Epithelial cell of proximal tubule (primary cell): ENCODE measurements at places on chromosomes 6 and 20. TPM values are rescaled to one million over a fixed set of nuclear protein-coding genes. Genes with fewer than 3 reads are reported as not detected.

The C20orf144 gene
- not detected in 2 replicates for total RNA-seq

DNA sequence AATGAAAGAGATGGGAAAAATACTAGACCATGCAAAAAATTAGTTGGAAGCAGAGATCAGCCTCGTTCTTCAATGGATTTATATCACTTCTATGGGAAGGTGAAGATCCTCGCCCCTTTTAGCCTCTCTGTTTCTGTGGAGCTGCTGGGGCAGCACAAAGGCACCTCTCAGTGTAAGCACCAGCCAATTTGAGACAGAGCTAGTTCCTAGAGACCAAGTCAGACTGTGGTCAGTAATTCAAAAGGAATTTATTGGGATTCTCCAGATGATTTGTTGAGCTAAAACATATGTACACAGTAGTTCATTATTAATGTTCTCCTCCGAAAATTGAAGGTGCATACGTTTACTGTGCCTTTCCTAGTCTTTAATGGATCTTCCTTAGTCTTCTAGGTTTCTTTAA is 42.4 kb downstream of the SCGN start:
- no peak for DNase-seq

DNA sequence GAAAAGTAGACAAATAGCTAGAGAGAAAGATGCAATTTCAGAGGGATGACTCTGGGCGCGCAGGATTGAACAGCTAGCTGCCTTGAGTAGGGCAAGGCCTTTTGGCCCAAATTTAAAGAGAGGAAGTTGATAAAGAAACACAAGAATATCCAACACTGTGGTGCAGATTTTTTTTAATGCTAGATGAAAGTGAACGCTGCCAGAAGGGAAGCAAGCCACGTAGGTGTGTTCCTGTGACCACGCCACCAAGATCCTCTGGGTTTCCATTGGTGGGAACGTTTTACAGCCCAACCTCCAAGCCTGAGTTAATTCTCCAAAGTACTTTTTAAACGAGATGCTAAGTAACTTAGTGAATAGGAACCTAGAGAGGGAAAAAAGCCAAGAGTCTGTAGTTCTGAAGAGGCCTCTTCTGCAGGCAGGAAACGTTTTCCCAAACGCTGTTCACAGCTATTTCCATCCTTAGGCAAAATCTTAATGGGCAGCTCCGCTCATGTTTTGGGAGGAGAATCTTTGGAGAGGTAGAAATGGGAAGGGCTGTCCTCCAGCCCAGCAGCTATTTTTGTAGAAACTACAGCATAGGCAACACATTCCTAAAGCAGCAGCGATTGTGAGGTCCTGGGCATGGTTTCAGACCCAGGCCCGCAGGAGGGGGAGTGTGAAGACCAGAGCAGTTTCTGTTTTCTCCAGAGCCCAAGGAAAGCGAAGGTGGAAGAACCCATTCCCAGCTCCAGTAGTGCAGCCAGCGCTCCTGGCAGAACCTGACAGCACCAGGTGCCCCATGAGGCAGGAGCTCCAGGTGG is 8.2 kb downstream of the LY86 start:
- DNase-seq, result no peak

GRCh38 chr6:131399433-131399832 is 173.6 kb upstream of the ARG1 start:
- no peak for DNase-seq

GRCh38 chr20:24993337-24994185 is 1.0 kb upstream of the APMAP start:
- DNase-seq, result no peak

DNA sequence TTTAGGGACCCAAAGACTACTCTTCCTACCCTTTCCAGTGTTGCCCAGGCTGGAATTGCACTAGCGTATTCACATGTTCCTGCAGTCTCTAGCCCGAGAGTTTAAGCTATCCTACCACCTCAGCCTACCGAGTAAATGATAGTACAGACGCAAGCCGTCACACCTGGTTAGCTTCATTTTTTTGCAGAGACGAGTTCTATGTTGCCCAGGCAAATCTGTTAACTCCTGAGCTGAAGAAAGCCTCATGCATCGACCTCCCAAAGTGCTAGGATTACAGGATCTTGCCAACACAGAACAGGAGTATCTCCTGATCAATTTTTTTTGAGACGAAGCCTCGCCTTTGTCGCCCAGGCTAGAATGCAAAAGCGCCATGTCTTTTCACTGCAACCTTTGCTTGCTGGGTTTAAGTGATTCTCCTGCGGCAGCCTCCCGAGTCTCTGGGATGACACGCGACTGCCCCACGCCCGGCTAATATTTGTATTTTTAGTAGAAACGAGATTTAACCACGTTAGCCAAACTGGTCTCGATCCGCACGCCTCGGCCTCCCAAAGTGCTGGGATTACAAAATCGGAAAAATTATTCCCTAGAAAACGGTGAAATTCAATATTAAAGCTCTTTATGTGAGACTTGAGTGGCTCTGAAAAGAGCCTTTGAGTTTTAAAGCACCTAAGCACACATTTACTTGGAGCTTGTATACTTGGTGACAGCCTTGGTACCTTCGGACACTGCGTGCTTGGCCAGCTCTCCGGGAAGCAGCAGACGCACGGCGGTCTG is 128.5 kb downstream of the HFE start:
- DNase-seq, result no peak

DNA sequence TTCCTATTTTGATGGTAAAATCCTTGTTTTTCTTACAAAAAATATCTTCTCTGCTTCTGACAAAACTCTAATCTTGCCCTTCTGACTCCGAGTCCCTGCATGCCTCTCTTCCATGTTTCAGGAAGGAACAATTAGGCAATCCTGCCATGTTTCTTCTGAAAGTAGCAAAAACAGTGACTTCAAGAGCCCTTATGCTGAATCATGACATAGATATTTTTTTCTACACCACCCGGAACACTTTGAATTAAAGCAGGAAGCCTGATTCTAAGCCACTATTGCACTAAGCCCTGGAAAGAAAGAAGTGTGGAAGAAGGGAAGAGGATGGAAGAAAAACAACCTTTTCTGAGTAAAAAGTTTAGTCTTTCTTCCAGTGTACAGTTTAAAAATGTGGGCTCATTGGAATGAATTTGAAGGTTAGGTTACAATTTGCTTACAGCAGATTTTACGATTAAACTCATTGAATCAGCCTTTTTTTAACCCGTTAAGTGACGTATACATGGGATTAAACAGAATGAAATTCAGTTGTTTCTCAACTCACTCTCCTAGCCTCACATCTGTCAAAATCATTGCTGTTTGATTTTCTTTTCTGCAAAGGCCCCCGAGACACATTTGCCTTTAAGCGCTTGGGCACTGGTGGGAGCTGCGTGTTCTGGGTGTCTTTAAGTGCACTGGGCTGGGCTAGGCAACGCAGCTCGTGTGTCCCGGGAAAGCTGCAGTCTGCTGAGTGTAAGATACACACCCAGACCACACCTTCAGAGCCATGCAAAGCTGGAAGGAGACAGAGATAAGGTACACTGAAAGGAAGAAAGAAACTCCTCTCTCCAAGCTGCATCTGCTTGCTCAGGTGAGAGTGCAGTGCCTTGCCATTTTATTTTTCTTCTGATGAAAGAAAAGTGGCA is 159.4 kb upstream of the CITED2 start:
- peak; percentile 82 for DNase-seq

DNA sequence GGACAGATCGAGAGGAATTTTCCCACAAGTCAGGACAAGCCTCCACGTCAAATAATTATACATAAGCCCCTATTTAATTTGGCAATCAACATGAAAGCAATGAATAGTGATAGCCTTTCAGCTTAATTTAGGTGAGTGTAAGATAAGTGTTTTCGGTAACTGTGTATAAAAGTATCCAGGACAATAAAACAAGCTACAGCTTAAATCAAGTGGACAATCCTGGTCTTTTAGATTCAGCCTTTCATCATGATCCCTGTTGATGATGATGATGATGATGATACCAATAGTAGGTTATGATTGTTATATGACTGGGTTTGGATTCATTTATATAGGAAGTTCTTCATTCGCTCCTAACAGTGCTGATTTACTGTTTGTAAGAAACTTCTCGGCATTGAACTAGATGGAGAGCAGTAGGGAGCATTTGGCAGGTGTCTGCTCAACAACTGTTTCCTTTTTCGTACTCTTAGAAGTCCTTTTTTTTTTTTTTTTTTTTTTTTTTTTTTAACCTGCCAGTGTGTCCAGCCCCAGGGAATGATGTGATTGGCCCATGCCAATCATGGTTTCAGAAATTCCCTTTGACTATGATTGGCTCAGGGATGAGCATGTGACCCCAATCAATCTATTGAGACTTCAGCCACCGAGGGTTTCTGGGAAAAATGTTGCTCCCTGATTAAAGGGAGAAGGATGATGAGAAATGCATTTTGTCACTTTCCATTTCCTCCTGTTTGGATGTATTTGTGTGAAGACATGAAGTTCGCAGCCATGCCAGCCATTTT is 11.3 kb upstream of the RNF182 start:
- no peak for DNase-seq

The RAET1L gene
- total RNA-seq, result 1.5 and 3.1 TPM in 2 replicates

DNA sequence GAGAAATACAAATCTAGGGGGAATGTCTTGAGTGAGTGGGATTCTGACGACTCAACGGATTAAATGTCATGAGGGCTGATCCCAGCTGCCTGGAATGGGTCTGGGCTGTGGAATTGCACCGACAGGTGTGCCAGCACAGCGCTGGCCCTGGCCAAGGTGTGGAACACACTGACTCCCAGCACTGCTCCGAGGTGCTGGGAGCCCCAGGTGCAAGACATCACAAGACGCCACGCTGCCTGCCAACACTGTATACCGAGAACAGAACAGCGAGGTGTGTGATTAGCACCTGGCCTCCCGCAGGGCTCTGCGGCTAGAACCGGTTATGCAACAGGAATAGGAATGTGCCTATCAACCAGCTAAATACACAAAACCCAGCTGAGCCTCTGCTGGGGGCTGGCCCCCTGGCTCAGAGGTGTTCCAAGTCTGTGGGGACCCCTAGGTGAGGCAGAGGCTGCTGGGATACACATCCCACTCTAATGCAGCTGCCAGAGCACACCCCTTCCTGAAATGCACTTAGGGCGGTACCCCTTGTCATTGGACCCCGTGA is 24.8 kb upstream of the APMAP start:
- DNase-seq, result no peak

- DNase-seq, result no peak
Measured at GRCh38 chr6:137512757-137513605, 18.8 kb upstream of the OLIG3 start.

The BPI gene
- total RNA-seq, result not detected in 2 replicates

DNA sequence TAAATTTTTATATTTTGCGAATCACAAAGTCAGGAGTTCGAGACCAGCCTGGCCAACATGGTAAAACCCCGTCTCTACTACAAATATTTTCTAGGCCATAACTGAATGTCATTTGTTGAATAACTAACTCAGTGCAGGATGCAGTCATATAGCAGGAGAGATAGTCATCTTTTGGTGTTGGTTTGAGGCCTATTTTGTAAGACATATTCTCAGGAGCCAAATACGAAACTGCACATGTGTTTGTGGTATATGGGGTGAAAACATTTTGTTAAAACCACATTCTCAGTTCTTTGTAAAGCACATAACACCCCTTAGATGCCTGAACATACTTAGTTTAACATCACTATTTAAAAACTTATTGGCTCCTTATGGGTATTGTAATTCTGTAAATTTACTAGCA is 4.7 kb upstream of the ENPP5 start:
- no peak for DNase-seq

DNA sequence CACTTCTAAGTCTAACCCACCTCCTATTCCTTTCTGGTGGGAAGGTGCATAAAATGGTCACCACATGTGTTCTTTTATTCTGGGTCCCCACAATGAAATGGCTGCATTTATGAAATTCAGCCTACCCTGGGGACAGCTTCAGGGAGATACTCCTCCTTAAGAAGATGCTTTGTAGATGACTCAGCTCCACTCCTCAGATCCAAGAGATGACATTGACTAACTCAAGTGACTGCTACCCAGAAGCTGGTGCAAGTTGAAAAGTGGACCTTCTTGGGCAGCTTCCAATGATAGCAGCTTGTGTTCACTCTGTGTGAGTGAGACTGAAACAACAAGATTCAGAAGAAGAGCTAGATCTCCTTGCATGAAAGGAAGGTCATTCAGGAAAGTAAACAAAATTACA is 113.4 kb downstream of the SCP2D1 start:
- DNase-seq, result no peak

GRCh38 chr20:35561671-35562070 is 19.8 kb downstream of the ERGIC3 start:
- DNase-seq, result no peak

The SYCP2L gene
- 1.4 and 3.4 TPM in 2 replicates for total RNA-seq

DNA sequence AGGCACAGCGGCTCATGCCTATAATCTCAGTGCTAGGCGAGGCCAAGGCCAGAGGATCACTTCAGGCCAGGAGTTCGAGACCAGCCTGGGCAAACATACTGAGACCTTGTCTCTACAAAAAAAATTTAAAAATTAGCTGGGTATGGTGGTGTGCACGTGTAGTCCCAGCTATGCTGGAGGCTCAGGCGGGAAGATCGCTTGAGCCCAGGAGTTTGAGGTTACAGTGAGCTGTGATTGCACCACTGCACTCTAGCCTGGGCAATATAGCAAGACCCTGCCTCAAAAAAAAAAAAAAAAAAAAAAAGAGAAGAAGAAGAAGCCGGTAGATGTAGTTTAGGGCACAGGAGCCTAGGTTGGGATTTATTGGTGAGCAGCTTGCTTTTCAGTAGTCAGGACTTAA is 20.7 kb downstream of the MTHFD1L start:
- no peak for DNase-seq

The HLA-DRA gene
- not detected in 2 replicates for total RNA-seq

DNA sequence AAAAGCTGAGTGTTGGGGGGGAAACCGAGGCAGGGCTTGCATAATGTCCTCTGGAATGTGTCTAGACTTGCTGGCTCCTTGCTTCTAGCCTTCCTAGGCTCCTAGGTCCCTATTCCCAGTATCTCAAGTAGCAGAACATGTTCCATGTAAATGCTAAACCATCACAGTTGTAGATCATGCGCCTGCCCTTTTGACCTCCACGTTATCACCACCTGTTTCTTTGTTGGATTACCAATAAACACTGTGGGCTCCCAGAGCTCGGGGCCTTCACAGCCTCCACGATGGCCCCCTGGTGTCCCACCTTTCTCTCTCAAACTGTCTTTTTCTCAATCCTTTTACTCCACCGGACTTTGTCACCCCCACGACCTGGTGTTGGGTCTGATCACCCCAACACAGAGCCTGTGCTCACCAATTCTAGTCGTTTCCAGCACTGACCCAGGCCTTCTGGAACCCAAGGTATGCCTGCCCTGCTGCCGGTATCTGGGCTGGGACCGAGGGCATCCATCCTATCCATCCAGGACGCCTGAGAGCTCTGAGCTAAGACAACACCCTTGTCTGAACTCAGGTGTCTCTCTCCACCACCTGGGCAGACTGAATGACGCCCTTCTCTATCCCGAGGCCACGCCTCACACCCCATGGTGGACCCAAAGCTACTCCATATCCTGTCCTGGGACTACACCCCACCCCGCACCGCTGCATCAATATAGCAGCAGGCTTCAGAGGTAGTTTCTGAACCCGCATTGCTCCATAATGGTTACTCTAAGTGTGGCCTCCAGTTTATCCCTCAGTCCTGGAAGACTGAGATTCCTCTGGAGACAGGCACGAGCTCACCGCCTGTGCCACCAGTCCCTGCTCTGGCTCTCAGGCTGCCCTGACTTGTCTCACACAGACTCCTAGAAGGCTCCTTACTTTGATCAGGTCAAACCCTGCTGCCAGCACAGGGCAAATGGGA is 9.3 kb upstream of the PRR18 start:
- DNase-seq, result no peak

GRCh38 chr6:126919947-126920346 is 198.5 kb upstream of the RSPO3 start:
- DNase-seq, result peak; percentile 80

The DDO gene
- total RNA-seq, result 0.07 TPM in 1 of 2 replicates, not detected in the other
